Stimulated activated CD4-positive, alpha-beta T cell treated with anti-CD3 and anti-CD28 coated beads, Interleukin-1b, Interleukin-23, amount 100 ng/mL, for 1 hour (primary cell): ENCODE measurements at places on chromosomes 16 and 17.

DNA sequence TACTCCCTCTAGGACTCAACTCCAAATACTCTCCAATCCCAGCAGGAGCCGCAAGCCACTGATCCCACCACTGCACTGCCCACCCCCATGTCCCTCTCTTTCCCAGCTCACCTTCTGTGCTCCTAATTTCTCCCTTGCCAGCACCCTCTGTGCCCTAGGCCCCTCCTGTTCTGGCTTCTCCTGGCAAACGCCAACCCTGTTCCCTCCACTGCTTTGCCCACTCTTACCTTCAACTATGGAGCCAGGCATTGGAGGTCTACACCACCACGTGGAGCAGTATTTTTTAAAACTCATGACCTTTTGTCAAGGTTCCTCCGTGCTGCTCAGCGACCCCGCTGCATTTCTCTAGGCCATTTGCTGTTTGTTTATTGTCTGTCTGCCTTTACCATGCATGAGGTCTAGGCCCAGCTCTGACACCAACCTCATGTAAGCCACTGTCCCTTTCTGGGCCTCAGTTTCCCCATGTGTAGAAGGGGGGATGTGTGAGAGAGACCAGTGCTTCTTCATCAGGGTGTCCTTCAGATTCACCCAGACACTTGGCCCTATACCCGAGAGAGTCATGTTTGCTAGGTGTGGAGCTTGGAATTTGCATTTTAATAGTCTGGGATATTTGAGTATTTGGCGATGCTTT is 4.6 kb downstream of the CCDC102A start:
- DNase-seq, result no peak

DNA sequence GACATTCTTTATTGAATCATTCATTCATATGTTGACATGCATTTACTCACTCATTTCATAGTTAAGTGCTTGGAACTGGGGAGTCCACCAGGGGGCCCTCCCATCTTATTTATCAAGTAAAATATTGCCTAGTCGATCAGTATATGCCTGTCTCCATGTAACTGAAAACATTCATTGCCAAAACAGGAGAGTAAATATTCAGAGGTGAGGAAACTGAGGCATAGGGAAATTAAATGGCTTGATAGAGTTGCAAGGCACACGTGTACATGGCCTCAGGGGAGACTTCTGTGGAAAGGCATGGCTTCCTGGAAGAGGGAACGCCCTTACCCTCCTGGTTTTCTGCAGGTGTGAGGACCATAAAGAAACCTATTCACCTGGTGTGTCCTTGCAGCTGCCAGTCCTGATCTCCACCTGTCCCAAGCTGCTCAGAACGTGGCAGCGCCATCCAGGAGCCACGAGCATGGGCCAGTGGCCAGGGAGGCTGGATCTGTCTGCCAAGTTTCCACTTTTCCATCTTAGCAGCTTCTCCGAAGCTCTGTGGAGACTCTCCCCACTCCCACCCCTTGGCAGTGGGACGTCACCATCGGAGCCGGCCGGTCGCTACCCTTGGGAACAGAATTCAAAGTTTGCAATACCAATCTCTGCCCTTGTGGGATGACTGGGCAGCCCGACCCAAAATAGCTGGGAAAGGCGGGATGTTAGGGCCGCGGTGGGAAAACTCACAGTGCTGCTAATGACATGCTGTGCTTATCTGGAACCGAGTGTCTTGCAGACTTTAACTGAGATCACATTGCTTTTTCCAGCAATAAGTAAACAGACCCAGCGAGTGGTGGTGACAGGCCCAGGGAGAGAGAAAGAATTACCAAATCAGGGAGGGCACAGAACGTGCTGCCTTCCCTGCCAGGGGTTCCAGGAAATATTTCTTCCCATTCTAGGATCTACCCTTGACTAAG is 4.1 kb upstream of the C1QTNF1 start:
- DNase-seq, result no peak

- DNase-seq, result no peak
These were observed 12.7 kb upstream of the DNAH17 start for GRCh38 chr17:78589885-78590284.

DNA sequence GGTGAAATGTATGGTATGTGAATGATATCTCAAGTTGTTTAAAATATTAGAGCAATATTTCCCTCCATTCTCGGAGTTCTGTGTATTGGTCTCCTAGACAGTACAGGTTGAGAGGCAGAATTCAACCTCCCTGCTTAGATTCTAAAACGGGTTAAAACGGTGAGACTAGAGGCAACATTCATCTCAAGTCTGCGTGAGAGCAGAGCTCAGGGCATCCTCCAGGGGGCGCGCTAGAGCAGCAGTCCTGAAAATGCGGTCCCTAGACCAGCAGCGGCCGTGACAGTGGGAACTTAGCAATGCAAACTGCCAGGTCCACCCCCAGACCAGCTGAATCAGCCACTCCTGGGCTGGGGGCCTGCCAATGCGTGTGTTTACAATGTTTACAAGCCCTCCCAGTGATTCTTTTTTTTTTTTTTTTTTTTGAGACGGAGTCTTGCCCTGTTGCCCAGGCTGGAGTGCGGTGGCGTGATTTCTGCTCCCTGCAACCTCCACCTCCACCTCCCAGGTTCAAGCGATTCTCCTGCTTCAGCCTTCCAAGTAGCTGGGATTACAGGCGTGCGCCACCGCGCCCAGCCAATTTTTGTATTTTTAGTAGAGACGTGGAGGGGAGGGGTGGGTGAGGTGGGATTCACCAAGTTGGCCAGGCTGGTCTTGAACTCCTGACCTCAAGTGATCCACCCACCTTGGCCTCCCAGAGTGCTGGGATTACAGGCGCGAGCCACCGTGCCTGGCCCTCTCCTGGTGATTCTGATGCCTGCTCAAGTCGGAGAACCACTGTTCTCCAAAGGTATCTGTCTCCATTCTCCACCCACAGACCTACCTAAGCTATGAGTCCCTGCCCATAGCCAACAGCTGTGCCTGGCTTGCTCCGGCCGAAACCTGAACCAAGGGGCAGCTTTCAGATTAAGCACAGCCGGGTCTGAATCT is 24.2 kb downstream of the KLHL36 start:
- DNase-seq, result peak; percentile 62

DNA sequence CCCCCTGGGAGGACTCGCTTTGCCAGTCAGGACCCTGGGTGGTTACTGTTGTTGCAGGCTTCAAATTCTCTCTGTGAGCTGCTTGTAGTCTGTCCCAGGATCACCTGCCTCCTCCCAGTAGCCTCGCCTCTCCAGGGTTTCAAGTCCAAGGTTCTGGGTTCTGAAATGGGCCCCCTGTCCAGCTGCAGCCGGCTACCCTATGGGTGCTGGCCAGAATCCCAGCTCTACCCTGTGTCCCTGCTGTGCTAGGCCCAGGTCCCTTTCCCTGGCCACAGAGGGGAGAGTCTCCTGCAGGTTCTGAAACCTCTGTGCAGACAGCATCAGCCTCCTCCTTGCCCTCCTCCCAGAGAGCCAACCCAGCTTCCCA is 21.4 kb downstream of the UNC13D start:
- no peak for DNase-seq

DNA sequence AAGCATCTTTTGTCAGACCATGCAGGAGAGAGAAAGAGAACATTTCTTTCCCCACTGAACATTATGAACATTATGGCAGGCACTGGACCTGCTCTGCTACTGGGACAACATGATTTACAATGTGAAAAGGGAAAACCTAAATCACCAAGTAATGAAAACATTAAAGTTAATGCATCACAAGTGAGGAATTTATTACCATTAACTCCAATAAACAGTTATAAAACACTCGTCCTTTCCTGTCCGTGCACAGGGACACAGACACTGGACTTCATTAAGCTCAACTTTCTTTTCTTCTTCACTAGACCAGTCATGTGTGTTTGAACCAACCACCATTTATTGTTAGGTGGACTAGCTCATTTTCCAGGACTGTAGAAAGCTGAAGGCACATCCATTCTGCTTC is 95.4 kb downstream of the SNX11 start:
- DNase-seq, result no peak

- DNase-seq, result no peak
These were observed 208.9 kb upstream of the CHMP6 start for GRCh38 chr17:80782536-80783427.

DNA sequence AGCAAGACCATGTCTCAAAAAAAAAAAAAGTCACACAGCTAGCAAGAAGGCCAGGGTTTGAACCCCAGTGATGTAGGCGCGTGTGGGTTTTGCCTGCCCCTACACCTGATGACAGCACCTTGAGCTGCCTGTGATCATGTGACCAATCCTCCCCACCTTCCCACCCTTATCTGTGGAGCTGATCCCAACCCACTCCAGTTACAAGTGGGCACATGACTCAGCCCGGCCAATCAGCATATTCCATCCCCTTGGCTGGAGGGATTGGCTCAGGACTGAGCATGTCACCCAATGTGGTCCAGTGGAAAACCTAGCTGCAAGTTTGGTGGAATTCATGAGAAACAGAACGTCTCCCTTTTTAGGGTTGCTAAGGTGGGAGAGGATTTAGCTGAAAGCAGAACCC is 6.6 kb downstream of the TMEM114 start:
- no peak for DNase-seq

GRCh38 chr17:1767358-1767757 is 5.5 kb downstream of the SERPINF1 start:
- DNase-seq, result no peak

GRCh38 chr16:30186444-30186781 is 3.0 kb downstream of the CORO1A start:
- DNase-seq, result no peak

DNA sequence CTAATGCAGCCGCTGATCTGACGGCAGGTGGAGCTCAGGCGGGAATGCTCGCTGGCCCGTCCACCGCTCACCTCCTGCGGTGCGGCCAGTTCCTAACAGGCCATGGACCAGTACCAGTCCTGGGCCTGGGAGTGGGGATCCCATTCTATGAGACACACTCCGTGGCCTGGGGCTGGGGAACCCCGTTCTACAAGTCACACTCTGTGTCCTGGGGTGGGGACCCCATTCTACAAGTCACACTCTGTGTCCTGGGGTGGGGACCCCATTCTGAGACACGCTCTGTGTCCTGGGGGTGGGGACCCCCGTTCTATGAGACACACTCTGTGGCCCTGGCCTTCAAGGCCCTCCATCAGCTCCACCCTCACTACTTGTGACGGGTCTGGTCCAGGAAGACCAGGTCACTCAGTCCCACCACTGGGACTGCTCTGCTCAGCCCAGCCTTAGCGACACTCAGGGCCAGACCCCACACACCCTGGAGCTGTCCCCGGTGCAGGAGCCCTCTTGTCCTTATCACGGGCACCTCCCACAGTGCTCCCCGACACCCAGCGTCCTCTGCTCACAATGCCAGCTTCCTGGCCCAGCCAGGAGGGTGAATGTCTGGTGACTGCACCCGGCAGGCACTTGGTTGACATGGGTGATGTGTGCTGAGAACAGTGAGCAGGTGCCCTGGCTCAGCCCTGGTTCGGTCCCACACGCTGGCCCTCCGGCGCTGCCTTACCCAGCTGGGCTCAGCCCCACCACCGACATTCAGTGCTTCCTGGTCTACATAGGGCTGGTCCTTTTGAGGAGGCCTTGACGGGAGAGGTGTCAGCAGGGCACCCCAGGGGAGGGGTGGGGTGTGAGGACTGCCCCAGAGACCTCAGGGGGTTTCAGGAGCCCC is 89.1 kb downstream of the TBC1D16 start:
- DNase-seq, result no peak

- DNase-seq, result no peak
These were observed 14.3 kb downstream of the PIEZO1 start for GRCh38 chr16:88770461-88771293.

DNA sequence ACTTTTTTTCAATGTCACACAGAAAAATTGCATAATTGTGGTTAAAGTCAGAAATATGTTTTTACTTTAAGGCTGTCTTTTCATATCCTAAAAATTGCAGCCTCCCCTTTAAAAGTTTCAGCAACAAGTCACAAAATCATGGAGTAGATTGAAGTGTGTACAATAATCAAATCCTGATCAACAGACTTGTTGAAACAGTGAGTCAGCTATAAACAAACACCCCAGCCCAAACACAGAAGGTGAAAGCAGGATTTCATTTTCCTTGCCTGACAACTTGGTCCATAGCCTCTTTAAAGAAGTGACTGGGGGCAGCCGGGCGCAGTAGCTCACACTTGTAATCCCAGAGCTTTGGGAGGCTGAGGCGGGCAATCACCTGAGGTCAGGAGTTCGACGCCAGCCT is 59.9 kb downstream of the WNT3 start:
- no peak for DNase-seq

DNA sequence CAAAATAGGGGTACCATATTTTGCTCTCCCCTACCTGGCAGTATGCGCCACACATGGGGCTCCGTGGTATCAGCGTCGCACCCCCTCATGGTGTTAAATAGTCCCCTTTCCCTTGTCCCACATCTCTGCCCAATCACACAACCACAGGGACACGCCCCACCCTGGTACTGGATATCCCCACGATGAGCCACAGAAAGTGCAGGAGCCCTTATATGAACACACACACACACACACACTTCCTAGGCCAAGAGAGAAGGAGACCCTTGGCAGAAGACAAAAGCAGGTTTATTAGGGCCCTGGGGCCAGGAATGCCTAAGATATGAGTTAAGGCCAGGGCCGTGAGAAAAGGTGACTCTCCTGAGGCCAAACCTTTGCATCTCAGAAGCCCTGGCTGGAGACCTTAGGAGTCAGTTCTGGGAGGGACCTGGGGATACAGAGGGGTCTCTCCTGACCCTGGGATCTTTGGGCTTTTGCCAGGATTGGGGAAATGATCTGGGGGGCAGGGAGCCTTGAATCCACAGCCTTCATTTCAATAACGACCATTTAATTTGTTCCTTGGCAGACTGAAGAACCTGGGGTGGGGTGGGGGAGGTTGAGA is 11.6 kb downstream of the COPZ2 start:
- no peak for DNase-seq

GRCh38 chr17:1894753-1895339 is 65.0 kb downstream of the RPA1 start:
- DNase-seq, result no peak
